ENCODE measurements at places on chromosomes 11 and 22.
A peak's percentile ranks its signal among the peaks of the same experiment; 100 is the strongest.

GRCh38 chr11:116994195-116994594, 104.0 kb downstream of the SIK3 start:
- no peak for DNase-seq

GRCh38 chr11:86360775-86361395, 13.8 kb upstream of the CCDC81 start:
- DNase-seq, result peak; percentile 17

- no peak for DNase-seq
Measured at GRCh38 chr11:124832571-124832970, 32.4 kb upstream of the MSANTD2 start.

DNA sequence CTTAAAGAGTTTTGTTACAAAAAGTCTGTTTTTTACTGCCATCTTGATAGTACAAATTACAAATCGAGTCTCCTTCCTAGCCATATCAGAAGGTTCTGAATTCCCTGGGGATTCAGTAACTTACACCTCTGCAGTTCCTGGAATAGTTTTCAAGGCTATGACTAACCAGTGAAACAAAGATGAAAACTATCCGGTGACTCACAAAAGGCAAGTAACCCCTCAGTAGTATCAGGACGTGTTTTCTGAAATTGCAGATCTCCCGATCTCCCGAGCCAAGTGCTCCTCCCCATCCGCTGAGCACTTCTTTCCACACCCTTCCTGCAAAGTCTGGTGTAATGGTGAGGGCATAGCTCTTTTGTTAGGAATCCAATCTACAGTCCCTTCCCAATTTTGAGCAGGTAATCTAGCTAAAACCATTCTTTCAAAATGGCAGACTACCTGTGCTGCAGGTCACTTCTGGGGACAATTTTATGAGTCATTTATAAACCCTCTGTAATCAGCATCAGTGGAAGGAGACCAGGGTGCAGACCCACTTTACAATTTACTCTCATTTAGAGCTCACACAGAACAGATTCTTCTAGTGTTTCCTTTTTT, 7.7 kb downstream of the E2F8 start:
- no peak for DNase-seq

DNA sequence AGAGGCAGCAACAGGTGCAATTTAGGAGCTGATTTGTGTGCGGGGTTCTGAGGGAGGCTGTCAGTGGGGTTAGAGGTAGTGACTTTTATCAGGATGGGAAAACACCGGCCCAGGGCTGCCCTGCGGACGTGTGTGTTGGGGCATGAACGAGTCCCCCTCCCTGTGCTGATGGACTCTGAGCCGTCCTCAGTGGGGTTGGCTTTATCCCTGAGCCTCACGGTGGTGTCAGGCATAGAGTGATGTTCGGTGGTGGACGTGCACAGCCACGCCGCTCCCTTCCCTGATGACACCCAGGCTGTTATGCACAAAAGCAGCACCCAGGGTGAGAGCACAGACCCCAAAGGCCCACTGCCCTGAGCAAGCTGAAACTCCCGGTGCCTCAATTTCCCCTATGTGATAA, 809.1 kb downstream of the BRD1 start:
- DNase-seq, result no peak

GRCh38 chr11:111718436-111718835, 47.8 kb downstream of the PPP2R1B start:
- no peak for DNase-seq

GRCh38 chr11:11798586-11799438, 43.0 kb upstream of the USP47 start:
- no peak for DNase-seq

- DNase-seq, result no peak
Measured at GRCh38 chr22:47303161-47303890, 540.9 kb downstream of the TBC1D22A start.

GRCh38 chr11:44167046-44167445, 71.6 kb downstream of the EXT2 start:
- DNase-seq, result no peak

DNA sequence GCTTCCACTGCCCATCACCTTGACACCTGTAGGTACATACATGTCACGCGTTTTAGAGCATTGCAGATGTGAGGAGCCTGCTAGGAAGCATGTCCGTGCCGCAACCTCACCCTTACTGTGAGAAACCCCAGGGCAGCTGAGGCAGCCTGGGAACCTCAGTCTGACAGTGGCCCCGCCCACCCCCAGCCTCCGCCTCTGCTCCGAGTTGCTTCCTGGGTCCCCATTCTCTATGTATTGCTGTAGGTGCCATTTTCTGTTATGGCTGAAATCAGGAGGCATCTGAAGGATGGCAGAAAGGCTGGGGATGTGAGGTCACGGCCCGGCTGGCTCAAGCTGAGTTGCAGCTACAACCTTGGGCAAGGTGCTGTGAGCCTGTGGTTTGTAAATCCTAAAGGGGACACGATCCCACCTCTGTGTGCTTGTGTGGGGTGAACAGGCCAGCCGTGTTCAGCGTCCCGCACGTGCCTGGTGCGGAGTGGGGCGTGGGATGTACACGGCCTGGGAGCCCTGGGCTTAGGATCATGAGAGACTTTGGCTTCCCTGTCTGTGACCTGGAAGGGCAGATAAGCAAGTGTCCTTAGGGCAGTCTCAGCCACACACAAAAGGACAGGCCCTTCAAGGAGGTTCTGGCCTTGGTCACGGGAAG, 102.7 kb downstream of the PHF21B start:
- DNase-seq, result no peak

Data from NCI-H1417 (cell line).